ENCODE measurements at places on chromosomes 11 and 22.

GRCh38 chr11:65975771-65976170 lies 14.2 kb downstream of the SART1 start:
- no peak for DNase-seq

GRCh38 chr11:103055221-103055890 lies 36.6 kb downstream of the DCUN1D5 start:
- peak; percentile 40 for DNase-seq

DNA sequence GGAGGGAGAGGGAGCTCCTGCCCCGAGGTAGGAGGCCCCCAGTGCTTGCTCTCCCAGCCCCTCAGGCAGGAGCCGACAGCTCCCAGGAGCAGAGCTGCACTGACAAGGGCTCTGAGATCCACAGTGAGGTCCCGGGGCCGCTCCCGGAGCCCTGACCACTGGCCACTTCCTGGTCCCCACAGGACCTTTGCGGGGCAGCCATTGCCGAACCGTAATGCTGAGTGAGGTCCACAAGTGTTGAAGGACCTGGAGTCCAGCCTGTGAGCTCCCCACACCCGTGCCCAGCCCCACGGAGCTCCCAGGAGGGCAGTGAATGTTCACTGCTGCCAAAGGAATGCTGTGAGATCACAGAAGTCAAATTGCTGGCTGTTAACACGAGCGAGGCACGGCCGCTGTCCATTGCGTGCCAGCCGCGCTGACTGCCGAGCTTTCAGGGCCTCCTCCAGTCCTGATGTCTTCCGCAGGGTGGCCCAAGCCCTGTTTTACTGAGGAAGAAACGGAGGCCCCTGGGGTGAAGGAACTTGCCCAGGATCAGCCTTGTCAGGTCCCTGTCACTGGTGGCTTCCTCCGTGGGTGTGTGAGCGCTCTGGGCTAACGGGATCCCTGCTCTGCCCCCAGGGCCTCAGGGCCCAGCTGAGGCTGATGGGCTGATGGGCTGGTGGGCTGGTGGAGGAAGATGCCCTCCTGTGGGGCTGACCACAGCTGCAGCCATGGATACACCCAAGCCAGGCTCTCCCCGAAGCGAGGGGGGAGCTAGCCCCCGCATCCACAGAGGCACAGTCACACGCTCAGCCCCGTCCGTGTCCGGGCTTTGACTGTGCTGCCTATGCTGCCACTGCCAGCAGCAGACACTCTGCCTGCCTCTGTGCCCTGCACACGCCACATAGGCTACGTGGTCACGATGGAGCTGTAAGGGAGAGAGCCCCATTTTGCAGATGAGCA lies 70.8 kb downstream of the WNT7B start:
- no peak for DNase-seq

DNA sequence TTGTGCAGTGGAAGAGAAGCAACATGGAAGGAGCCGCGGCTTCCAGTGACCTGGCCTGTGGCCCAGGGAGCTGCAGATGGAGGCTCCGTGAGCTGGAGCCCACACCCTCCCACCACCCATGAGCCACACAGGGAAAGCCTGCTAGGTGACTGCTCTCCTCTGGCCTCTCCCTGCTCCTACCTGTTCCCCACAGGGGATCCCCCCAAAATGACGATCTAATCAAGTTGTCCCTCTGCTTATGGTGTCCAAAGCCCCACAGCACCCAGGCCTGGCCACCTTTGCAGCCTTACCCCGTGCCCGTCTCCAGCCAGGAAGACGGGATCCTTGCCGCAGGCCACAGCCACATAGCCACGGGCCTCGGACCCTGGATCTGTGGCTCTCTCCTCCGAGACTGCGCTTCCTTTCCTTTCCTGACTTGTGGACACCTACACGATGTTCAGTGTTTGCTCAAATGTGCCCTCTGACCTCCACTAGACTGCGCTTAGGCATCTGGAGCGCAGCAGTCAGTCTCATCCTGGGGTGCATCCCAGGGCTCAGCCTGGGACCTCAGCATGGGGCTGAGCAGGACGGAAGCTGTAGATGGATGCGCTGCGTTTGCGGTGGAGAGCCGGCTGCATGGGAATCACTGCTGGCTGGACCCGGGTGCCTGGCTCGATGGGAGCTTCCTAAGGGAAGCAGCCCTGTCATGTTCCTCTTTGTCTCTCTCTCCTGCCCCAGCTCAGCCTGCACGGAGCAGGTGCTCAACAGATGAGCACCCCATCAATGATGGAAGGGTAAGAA lies 133.3 kb downstream of the ST3GAL4 start:
- no peak for DNase-seq

GRCh38 chr22:41654322-41654721 lies 33.2 kb downstream of the XRCC6 start:
- no peak for DNase-seq

- DNase-seq = no peak
Observed at GRCh38 chr22:27573280-27574001, 228.1 kb downstream of the MN1 start.

GRCh38 chr11:61279934-61280659 lies 15.0 kb downstream of the VWCE start:
- no peak for DNase-seq

DNA sequence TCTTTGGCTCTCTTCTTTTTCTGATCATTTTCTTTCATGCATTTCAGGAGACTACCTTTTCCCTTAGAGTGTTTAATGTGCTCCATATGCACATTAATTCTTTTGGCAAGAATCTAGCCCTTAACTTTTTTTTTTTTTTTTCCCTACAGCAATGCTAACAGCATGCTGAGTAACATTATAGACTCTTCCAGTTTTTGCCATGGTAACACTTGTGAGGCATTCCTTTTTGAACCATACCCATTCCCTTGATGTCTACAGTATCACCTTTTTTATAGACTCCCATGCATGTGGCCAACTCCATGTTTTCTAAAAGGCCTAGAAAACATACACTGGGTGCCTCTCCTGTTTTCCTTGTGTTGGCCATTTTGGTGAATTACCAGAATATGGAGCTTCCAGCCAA lies 2.9 kb upstream of the MRPL17 start:
- no peak for DNase-seq

GRCh38 chr11:128625326-128625725 lies 38.0 kb upstream of the ETS1 start:
- DNase-seq = no peak

DNA sequence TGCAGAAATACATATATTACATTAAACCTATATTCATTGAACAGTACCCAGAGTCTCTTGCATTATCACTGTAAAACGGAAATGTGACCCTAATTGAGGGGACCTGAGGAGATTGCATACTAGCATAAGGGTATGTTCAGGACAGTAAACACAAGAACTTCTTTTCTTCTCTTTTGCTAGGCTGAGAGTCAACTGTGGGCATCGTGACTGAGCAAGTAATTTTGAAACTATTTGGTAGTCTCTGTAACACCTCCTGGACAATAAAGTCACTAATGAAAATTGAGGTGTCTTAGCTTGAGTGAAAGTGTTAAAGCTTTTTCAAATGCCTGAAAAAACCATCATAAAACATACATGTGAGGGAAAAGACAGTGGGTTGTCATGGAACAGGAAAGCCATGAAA lies 90.9 kb downstream of the PDHX start:
- no peak for DNase-seq

DNA sequence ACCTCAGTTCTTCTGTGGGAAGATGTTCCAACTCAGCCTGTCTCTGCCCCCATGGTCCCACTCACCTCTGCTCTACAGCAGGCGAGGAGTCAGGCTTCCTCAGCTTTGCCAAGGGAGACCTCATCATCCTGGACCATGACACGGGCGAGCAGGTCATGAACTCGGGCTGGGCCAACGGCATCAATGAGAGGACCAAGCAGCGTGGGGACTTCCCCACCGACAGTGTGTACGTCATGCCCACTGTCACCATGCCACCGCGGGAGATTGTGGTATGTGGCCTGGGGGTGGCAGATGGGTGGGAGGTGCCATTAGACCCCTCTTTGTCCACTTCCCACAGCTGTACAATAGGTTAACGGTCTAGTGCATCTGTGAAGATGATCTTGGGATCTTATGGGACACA lies 73.3 kb downstream of the MYO7A start:
- no peak for DNase-seq

DNA sequence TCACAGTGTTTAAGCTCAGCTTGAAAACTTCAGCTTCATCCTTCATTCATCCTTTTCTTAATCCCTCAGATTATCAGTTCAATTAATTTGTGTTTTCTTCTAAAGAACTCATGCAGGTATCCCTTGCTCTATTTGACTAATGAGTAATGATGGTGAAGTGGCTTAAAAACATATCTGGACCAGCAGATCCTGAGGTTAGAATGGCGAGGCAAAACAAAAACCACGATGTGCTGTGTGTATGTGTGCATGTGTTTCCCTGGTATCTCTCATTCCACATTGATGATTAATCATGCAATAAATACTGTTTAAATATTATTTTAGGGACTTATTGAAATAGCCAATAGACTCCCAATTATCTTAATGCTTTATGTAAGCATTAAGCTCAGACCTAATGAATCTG lies 437.0 kb downstream of the DYNC2H1 start:
- no peak for DNase-seq

DNA sequence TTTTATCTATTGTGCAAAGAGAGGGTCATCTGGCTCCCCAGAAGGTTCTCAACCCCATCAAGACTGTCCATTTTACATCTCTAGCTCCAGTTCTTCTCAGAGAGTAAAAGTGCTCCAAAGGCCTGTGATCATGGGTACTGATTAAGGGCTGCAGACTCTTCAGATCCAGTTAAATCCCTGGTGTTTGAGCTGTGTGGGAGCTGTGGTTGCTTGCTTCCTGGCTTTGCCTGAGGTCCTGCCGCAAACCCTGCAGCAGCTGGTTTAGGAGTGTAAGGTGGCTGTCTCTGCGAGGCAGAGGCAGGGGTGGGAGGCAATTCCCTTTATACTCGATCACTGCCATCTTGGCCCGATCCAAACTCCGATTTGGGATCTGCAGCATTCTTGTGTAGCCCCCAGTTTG lies 1.2 kb downstream of the MRPL17 start:
- peak; percentile 43 for DNase-seq

DNA sequence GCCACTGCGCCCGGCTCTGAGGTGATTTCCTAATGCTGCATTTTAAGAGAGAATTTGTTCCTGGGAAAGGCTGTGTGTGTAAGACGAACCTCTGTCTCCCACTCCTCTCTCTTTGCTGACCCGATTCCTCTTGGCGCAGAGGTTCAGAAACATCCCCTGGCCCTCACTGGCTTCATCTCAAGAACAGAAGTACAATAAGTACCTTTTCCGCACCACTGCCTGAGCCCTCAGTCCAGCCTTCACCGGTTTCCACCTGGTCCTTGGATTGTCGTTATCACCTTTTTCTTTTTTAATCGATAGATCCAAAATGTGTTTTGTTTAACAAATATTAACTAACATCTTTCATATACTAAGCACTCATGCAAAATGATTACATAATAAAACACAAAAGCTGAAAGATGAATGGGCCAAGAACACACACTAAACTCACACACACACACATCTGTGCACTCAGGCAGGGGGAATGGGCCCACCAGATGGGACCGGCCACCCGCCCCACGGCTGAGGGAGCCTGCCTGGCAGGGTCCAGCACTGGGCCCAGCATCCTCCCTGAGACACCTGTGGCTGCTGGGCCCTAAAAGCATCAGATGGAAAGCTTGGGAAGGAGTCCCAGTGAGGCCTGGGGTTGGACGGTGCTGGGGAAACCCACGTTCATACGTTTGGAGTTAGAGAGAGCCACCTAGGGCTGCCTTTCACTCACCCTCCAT lies 50.4 kb upstream of the A4GALT start:
- no peak for DNase-seq

DNA sequence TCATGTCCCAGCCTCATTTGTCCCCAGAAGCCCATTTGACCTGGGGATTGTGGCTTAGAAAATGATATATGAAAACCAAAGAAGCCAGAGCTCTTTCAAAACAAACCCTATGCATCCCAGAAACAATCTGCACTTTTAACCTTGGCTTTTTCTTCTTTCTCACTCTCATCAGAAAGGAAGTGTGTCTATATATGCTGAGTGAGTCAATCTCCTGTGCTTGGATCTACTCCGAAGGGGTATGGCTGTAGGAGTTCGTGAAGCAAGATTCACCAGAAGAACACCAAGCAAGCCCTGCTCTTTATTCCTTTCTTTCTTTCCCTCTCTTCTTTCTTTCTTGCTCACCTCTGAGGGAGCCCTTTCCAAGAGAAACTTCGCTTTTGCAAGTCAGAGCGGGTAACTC lies 636 bp downstream of the PAMR1 start:
- no peak for DNase-seq

Measured in KBM-7 (cell line).